Jurkat, Clone E6-1 (cell line): ENCODE measurements at places on chromosomes 2 and 18.

GRCh38 chr18:9419956-9420631 lies 55.2 kb upstream of the RALBP1 start:
- no peak for DNase-seq

DNA sequence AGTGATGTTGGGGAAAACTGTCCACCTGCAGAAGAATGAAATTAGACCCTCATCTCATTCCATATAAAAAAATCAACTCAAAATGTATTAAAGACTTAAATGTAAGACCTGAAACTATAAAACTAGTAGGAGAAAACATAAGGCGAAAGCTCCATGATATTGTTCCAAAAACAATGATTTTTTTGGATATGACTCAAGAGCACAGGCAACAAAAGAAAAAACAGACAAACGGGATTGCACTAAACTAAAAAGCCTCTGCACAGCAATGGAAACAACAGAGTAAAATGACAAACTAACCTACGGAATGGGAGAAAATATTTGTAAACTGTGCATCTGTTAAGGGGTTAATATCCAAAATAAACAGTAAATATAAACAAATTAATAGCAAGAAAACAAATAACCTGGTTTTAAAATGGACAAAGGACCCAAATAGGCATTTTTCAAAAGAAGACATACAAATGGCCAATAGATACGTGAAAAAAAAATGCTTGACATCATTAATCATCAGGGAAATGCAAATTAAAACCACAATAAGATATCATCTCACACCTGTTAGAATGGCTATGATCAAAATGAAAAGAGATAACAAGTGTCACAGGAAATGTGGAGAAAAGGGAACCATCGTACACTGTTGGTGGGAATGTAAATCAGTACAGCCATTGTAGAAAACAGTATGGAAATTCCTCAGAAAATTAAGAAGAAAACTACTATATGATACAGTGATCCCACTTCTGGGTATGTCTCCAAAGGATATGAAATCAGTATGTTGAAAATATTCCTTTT lies 26.6 kb downstream of the LRRFIP1 start:
- DNase-seq = no peak

DNA sequence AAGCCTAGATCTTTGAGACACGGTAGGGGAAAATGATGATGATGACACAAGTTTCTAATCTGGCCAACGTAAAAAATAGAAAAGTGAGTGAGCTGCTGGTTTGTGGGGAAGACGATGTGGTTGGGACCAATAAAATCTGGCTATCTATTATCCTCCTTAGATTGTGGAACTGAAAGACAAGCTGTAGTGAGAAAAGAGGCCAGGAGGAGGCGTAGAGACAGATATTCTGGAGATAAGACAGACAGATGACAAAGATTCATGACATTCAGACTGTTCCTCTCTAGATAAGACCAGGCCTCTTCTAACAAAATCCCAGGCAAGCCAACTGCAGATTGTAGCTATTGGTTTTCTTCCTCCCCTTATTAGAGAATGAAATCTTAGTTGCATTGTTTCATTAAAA lies 376.3 kb upstream of the UBE2E3 start:
- DNase-seq = peak; percentile 45

- no peak for DNase-seq
These were observed 48.5 kb downstream of the SMAD7 start for GRCh38 chr18:48902023-48902855.

DNA sequence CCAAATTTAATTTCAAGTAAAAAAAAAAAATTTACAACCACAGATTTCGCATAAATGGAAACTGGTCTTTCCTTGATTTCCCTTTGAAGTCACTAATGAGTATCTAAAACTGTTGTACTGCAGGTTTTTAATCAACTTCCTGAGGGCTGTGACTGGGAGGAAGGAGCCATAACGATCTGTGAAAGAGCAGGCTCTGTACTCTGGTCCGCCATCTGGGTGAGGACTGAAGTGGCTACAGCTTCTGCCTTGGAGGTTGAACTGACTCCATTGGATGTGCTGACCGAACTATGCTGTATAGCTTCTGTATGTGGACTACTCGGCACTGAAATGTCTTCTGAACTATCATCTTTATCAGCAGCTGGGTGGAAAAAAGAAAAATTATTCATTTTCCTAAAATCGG lies 69.3 kb upstream of the CHN1 start:
- DNase-seq = no peak

DNA sequence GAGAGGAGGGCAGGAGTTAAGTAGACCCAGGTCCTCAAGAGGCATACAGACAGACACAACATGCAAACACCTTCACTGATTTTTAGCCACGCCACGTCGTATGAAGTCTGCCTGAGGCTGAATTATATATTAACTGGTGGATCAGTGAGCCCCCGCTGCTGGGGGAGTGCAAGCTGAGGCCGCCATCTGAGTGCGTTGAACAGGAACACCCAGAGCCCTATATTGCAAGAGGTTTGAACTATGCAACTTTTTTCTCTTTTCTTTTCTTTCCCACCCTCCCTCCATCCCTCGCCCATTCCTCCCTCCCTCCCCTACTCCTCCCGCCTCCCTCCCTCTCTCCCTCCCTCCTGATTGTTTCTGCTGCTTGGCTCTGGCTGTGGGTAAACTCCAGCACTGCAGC lies 30.2 kb downstream of the SETBP1 start:
- no peak for DNase-seq

DNA sequence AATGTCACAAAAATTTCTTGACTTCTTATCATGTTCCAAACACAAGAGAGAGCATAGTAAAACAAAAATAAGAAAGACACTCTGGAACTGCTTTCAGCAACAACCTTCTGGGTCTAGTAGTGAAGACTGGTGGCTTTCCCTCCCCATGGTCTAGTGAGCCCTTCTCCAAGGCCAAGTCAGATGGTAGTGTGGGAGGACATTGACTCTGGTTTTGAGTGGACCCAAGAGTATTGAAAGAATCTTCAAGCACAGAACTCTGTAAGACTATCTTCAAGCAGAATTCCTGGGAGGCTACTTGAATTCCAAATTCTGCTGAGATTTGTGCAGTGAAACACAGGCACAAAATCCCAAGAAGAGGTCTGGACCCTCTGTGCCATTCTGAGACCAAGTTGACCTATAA lies 21.1 kb downstream of the ANTXR1 start:
- no peak for DNase-seq

DNA sequence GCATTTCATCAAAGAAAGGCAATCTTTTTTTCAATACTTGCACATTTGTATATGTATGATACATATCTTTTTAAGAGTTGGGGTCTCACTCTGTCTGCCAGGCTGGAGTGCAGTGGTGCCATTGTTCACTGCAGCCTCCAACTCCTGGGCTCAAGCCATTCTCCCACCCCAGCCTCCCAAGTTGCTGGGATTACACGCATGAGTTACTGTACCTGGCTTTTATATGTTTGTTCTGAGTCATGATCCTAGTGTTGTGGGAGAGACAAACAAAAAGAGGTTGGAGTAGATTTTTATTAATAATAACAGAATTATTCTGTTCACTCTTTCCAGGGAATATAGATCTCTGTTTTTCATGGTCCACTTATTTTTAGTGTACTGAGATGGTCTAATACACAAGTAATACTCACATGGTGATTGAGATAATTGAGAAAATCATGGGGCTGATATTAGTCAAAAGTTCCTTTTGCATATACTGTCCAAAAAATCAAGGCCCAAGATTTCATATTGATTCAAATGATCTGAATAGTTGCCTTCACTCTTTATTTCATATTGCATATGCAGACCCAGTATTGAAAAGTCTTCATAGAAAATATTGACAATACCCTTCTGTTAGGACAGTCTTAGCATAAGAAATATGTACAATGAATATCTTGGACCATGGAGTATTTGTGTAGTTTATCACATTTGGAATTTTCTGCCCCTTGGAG lies 138.3 kb downstream of the FMNL2 start:
- DNase-seq = no peak

DNA sequence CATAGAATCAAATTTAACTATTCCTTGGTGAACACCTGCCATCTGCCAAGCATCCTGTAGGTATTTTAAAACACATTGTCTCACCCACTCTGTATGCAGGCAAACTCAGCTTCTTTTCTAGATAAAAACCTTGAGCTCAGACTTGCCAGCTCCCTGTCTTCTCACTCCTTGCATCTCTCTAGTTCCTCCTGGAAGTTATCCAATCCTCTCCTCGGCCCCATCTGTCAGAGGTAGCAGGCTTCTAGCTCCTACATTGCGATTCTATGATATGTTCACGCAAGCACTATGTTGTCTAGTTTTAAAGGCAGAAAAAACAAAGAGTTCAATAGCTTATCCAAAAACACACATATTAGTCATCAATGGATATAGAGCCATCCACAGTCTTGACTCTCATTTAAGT lies 67.0 kb upstream of the APCDD1 start:
- no peak for DNase-seq

DNA sequence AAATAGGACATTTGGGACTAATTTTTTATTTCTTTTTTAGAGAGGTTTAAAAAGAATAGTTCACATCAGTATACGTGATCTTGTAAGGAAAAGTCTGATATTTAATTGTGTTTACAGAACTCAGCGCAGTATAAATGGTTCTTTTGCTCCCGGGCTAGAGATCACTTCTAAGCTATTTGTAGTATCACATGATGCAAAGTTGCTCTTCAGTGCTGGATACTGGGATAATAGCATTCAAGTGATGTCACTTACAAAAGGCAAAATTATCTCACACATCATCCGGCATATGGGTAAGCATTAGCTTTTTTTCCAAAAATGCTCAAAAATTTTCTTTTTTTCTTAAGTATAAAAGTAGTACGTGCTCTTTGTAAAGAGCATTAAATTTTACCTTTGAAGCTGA lies 37.4 kb upstream of the CYP20A1 start:
- no peak for DNase-seq

GRCh38 chr2:100986157-100986556 lies 15.9 kb upstream of the RPL31 start:
- DNase-seq = no peak

DNA sequence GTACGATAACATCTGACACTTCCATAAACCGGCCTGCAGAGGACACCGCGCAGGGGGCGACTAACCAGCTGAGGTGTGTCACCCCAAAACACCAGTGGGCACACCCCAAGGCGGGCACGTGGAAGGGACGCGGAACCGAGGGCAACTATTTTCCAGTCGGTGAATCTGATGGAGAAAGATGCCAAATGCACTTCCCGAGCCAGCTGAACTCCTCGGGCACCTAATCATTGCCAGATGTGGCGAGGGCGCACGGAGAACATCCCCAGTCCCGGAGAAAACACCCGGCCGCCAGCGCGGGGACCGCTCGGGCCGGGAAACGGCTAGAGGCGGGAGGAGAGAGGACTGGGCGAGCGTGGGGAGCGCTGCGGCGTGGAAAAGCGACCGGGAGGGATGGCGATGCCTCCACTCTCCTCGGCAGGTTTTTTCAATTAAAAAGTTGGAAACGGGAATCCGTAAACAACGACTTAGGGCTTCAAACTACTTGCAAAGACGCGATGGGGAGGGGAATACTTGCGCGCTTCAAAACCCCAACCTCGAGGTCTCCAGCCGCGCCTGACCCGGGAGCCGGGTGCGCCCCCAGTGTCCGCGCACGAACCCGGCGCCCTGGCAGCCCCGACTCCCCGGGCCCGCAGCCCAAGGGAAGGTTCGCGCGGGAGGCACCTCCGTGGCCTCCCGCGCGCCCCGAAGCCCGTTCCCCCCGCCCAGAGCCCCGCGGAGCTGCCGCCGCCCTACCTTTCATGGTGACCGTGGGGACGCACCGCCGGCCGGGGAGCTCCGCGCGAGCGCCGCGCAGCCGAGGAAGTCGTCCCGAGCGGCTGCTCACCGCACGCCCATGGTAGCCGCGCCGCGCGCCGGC lies 497 bp downstream of the COLEC12 start:
- DNase-seq = no peak

GRCh38 chr18:68763083-68763482 lies 34.8 kb upstream of the CCDC102B start:
- no peak for DNase-seq

GRCh38 chr2:137886083-137886831 lies 78.0 kb upstream of the HNMT start:
- no peak for DNase-seq

GRCh38 chr18:2536493-2536892 lies 34.8 kb downstream of the METTL4 start:
- no peak for DNase-seq

- DNase-seq = no peak
These were observed 1.3 kb downstream of the MGAT4A start for GRCh38 chr2:98729652-98730051.

- no peak for DNase-seq
These were observed 178.3 kb upstream of the HDAC4 start for GRCh38 chr2:239579081-239579480.

- DNase-seq = no peak
These were observed 317.8 kb upstream of the ZNF521 start for GRCh38 chr18:25669741-25670140.

DNA sequence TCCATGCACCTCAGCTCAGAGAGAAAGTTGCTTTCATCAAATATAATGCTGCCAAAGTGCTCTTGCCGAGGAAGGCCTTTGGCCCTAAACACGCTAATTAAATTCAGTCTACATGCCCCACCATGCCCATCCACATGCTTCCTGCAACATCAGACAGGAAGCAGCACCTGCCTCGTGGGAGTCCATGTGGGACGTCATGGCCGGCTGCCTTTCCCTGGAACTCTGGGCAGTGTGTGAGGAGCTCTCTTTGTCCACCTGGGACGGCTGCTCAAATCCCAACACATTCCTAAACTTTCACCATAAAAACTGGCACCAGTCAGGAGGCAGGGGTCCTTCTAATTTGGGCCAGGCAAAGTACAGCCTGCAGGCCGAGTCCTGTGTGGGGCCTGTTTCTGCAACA lies 23.1 kb downstream of the FAM178B start:
- DNase-seq = no peak

GRCh38 chr2:7458066-7458465 lies 540.9 kb downstream of the RNF144A start:
- DNase-seq = no peak

- peak; percentile 8 for DNase-seq
These were observed 637 bp upstream of the SFT2D3 start for GRCh38 chr2:127700527-127701192.

GRCh38 chr2:30997979-30998378 lies 140.3 kb downstream of the GALNT14 start:
- no peak for DNase-seq

GRCh38 chr2:212730994-212731393 lies 192.4 kb upstream of the ERBB4 start:
- no peak for DNase-seq

DNA sequence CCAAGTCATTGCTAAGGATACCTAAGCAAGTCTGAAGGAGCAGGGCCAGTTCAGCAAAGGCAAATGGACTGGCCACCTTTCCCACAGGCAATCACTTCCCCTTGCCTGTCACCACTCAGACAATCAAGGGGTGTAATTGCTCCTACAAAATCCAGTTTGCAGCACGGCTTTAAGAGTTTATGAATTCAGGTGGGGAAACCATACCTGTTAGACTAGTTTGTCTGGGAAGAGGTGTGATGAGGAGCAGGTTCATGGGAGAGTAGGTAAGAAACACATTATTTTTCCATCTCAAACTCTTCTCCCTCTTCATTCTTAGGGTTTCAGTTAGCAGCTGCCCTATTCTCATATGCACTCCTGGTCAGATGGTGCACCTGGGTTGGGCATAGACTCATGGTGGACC lies 102.5 kb downstream of the EVA1A start:
- DNase-seq = no peak
